ENCODE measurements at places on chromosomes 7 and 10.
A peak's percentile ranks its signal among the peaks of the same experiment; 100 is the strongest.

GRCh38 chr10:110547139-110547761 is 20.2 kb upstream of the SMC3 start:
- no peak for DNase-seq

- DNase-seq = peak; percentile 37
Observed at GRCh38 chr7:30143748-30144251, 9.0 kb downstream of the MTURN start.

DNA sequence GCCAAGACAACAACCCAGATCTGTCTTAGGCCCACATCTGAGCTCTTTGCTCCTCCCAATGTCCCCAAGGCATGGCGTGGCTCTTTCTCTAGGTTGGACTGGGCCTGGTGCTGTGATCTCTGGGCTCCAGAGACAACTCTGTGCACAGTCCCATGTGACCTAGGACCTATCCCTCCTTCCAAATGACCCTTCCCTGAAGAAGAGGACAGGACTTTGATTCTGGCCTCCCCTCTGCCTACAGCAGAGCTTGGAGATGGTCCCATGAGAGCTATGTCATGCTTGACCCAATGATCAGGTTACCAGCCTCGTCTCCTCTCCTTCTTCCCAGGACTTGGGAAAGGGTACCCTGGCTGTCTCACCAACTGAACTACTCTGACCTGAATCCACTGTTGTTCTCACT is 296.3 kb upstream of the GALNT17 start:
- DNase-seq = no peak

- no peak for DNase-seq
Observed at GRCh38 chr7:158746957-158747356, 42.4 kb upstream of the NCAPG2 start.

- DNase-seq = no peak
Observed at GRCh38 chr10:122176232-122177213, 94.6 kb upstream of the BTBD16 start.
